H7 (cell line): ENCODE measurements at places on chromosomes 2 and 18. TPM values are rescaled to one million over a fixed set of nuclear protein-coding genes. Genes with fewer than 3 reads are reported as not detected.

- DNase-seq = no peak
Observed at GRCh38 chr2:710867-711665, 33.9 kb upstream of the TMEM18 start.

GRCh38 chr2:63818271-63818670, 23.4 kb upstream of the UGP2 start:
- no peak for DNase-seq

TBR1 gene
- total RNA-seq = under 0.01 and 0.37 TPM in 2 replicates

GRCh38 chr2:43421194-43421593, 174.6 kb downstream of the THADA start:
- no peak for DNase-seq

- no peak for DNase-seq
Observed at GRCh38 chr2:200226451-200227426, 79.8 kb upstream of the SPATS2L start.

DNA sequence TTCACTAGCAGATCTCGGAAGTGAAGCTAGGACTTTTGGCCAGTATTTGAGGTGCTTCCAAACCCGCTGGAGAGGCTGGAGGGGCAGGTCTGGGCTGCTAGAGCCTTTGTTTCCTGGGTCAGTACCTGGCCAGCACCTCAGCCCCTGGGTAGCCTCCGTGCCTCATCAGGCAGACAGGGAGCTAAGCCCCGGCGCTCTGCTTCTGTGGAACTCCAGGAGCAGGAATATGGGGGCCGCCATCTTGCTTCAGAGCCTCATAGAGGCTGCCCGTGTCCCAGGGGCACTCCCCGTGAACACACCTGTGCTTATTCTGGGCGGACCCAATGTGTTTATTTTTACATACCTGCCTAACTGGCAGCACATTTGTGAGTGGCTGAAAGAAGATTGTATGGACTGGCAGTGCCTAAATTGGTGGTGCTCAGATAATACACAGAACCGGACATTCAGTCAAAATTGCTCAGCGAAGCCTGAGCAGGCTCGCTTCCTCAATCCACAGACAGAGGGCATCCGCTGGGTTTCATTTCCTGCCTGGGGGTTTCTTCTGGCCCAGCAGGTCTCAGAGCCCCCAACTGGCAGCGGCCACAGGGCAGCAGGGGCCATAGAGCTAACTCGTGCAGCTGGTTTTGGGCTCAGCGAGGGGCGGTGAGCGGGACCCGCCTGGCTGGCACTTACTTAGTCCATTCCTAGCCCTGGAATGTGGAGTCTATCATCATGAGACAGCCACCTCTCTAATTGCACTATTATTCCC, 176.8 kb upstream of the ALKAL2 start:
- no peak for DNase-seq

DNA sequence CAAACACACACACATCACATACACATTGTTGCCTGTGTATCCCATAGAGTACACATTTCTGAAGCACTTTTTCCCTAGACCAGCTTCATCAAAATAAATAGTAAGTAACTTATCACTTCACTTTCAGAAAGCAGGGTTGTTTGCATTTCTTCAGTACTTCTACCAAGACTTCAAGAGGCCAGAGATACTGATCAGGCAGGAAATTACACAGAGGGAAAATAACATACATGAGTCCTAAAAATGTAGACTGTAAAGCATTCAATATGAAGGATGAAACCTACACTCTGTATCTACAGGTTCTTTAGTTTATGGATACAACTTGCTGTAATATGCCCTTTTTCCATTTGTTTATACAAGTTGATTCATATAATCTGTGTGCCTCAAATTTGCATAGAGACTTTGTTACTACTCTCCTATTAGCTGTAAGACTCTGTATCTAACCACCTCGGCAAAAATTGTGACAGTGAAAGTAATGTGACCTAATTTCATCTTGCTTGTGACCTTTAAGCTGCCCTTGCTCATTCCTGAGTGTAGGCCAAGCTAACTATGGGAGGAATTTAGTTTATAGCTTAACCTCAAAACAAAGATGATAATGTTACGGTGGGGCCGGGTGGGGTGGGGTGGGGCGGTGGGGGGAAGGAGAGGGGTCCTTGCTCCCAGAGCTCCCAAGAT, 228.9 kb upstream of the SPOPL start:
- DNase-seq = no peak

DNA sequence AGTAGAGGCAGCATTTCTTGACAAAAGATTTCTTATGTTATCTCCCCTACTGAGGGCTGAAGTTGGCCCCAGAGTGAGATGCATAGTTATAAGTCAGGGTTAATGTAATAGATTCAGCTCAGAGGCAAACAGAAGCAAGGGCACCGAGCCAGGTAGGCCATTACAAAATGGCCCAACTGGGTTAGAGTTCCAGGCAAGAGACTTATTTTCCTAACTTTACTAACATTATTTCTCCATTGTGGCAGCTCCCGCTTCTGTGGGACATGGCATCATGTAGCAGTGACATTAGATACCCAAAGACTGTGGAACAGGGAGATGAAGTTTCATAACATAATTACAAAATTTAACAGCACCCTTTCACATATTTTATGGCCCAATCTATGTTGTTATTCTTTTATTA, 27.1 kb downstream of the TSPYL6 start:
- DNase-seq = no peak

DNA sequence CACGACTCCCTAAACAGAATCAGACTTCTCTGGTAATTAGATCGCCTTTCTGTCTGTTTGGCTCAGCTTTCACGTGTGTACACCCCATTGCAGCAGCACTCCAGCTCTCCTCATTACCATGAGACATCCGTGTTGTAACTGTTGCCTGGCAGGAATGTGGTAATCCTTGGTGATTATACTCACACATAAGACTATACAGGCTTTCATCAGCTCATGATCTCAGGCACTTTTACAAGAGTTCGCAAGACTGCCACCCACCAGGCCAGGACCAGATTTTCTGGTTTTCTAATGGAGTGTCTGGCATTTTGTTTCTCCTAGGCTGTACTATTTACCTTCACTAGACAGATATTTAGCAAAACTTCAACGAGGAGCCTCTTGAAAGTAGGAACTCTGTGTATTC, 50.2 kb downstream of the ACVR1 start:
- DNase-seq = no peak

MYO7B gene
- not detected in 2 replicates for total RNA-seq

ANKRD23 gene
- 2.5 and 4.4 TPM in 2 replicates for total RNA-seq

DNA sequence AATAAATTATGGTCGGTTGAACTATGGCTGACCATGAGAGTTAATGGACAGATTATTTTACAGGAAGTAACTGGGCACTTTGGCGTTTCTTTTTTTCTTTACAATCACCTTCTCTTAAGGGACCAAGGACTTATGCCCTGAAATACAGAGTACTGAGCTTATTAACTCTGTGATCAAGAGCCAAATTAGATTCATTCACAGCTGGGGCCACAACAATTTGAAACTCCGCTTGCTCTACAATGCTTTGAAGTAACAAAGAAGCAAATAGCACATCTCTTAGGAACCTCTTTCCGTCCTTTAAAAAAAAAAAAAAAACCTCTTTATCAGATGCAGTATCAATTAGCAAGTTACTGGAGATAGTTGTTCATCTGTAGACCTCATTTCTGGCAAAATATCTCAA, 112.0 kb downstream of the LYPD6 start:
- no peak for DNase-seq

KDSR gene
- total RNA-seq = 21.1 and 23.9 TPM in 2 replicates
